ENCODE measurements at places on chromosomes 16 and 17. TPM values are rescaled to one million over a fixed set of nuclear protein-coding genes. Genes with fewer than 3 reads are reported as not detected.
A peak's percentile ranks its signal among the peaks of the same experiment; 100 is the strongest.

The TOM1L1 gene
- total RNA-seq, result 27.9 TPM

The ENKD1 gene
- 9.5 TPM for total RNA-seq

The GRIN2C gene
- 2.2 TPM for total RNA-seq

The GRAP gene
- total RNA-seq, result 3.7 TPM

The CD300LB gene
- not detected for total RNA-seq

The GPR179 gene
- total RNA-seq, result 1.3 TPM

The ENGASE gene
- 16.5 TPM for total RNA-seq

The WDR45B gene
- 83.8 TPM for total RNA-seq

The AANAT gene
- 0.20 TPM for total RNA-seq

The ORC6 gene
- 10.5 TPM for total RNA-seq

The SLC52A1 gene
- not detected for total RNA-seq

The HCRT gene
- total RNA-seq, result not detected

The DHRS7C gene
- total RNA-seq, result not detected

The KRT36 gene
- not detected for total RNA-seq

The HOXB7 gene
- total RNA-seq, result 16.6 TPM

The NTN1 gene
- total RNA-seq, result 32.2 TPM

The GCGR gene
- 0.50 TPM for total RNA-seq

The EVPLL gene
- 0.10 TPM for total RNA-seq

DNA sequence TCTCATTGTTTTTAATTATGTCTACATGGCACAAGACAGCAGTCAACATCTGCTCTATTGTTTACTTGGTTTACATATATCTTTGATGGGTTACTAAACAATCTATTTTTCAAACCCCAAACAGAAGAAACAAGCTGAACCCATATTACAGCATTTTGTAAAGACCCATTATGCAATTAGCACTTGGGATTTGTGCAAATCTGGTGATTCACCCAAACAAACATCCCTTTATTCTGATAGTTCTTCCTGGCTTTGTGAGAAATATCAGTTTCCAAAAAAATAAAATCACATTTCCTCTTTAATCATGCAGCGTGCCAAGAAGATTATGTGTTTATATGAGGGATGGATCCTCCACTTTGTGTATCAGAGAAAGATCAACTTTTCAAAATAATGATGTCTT lies 16.8 kb upstream of the RBFOX1 start:
- DNase-seq, result no peak

- DNase-seq, result no peak
Measured at GRCh38 chr16:85041219-85042166, 13.9 kb downstream of the KIAA0513 start.

DNA sequence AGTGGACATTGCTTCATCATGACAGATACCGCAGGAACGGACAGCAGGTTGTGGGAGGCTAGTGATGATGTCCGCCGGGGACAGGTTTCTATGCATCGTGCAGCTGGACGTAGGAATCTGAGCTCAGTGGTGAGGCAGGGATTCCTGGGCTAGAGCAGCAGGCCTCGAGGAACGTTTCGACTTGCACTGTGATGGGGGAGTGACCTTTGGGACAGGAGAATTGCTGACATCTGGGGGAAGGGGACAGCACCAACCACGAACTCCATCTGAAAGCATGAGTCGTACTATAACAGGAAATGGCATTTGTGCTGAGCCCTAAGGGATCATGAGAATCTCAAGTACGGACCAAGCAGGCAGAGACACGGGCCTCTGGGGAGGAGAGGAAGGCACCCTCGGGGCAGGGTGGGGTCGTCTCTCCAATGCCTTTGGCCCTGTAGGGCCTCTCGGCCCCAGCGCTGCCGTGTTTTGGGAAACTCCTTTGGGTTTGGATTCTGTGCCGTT lies 65.8 kb upstream of the ENDOV start:
- no peak for DNase-seq

GRCh38 chr17:75109407-75110233 lies at the start of gene ARMC7:
Gene ARMC7 (plus strand): TSS chr17:75109969. CDS start chr17:75110289, 320 bp downstream.
- peak; percentile 95 for DNase-seq

- no peak for DNase-seq
Measured at GRCh38 chr16:89733792-89734191, 12.5 kb downstream of the ZNF276 start.

- no peak for DNase-seq
Measured at GRCh38 chr16:27531186-27531585, 18.5 kb downstream of the GTF3C1 start.

- DNase-seq, result no peak
Measured at GRCh38 chr17:78774956-78775571, 7.0 kb downstream of the CYTH1 start.

DNA sequence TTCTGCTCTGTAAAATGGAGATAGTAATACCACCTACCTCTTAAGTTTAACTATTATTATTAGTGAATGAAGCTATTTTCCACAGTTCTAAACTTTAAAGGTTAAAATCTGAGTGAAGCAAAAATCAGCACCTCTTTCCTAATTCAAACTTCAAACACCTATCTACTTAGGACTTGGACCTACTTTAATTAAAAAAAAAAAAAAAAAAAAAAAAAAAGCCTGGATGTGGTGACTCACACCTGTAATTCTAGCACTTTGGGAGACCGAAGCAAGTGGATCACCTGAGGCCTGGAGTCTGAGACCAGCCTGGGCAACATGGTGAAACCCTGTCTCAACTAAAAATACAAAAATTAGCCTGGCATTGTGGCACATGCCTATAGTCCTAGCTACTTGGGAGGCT lies 5.0 kb upstream of the KANSL1 start:
- DNase-seq, result no peak

- DNase-seq, result no peak
Measured at GRCh38 chr17:41695954-41696757, 7.5 kb downstream of the EIF1 start.

GRCh38 chr17:50967795-50968194 lies 101.6 kb upstream of the TOB1 start:
- no peak for DNase-seq

DNA sequence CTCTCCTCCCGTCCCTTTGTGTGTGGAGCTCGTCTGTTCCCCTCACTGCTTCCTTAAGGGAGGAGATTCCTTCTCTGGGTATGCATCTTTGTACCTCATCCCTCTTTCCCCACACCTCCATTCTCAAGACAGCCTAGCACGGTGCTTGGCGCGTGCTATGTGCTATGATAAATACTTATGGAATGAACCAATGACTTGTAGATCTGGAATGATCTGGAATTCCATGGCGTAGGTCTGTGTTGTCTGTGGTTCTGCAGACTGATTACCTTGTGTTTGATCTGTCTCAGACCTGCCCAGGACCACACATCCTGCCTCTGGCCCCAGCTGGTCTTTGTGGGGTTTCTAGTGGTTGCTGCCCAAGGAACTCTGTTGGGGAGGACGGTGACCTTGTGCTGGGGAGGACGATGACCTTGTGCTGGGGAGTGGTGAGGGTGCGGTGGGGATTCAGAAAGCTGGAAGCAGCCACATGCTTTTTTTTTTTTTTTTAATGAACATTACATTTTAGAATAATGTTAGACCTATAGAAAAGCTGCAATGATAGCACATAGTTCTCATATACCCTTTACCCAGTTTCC lies 33.5 kb upstream of the ETV4 start:
- DNase-seq, result no peak

DNA sequence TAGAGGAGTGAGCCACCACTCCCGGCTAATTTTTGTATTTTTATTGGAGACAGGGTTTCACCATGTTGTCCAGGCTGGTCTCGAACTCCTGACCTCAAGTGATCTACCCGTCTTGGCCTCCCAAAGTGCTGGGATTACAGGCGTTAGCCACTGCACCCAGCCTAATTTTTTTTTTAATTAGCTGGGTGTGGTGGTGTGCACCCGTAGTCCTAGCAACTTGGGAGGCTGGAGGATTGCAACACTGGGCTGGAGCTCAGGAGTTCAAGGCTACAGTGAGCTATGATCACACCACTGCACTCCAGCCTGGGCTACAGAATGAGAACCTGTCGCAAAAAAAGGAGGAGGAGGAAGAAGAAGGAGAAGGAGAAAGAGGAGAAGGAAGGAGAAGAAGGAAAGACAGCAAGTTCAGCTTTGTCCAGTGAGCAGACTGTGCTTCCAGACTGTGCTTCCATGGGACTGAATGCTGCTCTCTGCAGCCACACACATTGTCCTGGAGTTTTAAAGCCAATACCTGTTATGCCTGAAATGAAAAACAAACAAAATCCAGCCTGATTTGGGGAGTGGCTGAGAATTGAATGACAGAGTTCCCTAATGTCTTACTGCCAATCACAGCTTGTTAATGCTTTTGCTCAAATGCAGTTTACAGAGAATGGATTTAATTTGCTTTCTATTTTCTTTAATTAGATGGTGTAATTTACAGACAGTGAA lies 2.8 kb upstream of the TNFRSF13B start:
- no peak for DNase-seq

- DNase-seq, result no peak
Measured at GRCh38 chr16:27851586-27851985, 211.9 kb downstream of the GSG1L start.

DNA sequence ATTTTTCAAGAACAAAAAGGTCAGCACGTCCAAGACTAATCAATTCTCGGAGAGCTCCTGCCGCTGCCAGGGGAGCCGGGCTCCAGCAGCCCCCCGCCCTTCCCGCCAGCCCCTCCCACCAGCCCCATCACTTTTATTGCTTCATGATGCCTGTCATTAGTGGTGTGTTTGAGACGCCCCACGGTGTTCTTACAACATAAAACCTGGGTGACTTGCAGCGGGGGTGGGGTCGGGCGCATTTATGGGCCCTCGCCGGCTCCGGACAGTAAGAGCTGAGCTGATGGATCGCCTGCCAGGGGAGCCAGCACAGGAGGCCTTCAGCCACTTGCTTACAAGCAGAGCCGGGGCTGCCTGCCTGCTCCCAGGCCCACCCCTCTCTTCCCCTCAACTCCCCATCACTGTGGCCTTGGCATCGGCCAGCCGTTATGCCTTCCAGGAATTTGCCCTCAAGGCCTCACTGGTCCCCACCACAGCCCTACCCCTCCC lies 82.9 kb upstream of the CBX4 start:
- DNase-seq, result no peak

DNA sequence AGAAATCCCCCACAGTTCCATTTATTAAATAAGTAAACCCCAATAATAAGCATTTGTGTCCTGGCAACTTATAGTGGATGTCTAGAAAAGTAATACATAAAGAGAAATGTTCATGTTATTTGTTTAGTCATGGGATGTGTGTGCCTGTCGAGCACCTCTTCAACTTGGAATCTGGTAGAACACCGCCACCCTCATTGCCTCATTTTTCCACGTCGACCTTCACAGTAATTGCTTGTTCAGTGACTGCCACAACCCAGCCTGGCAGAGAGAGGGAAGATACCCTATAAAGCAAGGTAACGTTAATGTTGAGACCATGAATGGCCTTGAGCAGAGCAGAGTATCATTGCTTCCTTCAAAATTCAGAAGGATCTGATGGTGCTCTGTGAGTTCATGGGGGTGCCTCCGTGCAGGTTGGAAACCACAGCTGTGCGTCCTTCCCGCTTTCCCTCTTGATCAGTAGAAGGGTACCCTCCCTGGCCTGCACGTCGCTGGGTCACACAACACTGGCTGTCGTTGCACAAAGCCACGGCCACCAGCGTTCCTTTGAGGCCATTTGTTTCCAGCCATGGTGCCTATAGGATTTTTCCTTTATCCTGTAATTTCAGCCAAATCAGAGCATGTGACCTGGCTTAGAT lies 3.7 kb upstream of the DNASE1 start:
- no peak for DNase-seq

DNA sequence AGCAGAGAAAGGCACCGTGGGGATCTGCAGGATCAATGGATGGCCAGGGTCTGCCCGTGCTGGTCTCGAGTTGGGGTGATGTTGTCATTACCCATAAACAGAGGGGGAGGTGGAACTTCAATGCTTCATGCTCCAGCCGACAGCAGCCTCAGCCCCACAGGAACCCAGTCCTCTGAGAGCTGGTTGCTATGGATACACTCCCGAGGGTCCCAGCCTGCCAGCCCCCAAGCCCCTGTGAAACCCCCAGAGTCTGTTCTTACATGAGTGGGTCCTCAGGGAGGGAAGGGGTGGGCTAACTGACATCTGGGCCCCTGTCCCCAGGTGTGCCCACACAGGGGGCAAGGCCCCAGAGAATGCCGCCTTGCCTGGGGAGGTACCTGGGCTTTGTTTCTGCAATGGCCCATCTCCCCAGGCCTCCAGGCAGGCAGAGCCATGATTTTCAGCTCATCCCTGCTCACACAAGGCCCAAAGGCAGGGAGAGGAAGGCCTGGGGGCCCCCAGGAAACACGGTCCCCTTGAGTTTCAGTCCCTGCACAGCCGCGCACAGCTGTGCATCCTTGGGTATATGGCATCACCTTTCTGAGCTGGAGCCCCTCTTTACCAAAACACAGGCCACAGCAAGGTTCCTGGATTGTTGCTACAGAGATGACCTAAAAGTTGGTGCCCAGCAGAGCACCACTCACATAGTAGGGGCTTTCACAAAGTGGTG lies 223.7 kb downstream of the ZNF423 start:
- DNase-seq, result no peak

DNA sequence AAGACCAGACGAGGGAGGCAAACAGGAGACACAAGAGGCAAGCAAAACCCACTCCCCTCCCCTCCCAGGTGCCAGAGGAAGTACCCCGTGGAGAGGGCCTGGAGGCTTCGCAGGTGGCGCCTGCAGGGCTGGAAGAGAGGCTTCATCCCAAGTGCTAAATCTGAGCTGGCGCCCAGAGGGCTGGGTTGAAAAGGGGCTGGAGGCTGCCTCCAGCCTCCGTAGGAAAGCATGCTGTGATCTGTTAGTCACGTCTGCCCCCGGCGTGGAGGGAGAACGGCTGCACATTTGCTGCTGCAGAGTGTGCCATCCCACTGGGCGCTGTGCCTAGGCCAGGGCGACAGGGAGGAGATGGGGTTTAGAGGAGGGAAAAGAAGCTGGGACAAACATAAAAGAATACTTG lies 16.9 kb downstream of the RPH3AL start:
- no peak for DNase-seq

DNA sequence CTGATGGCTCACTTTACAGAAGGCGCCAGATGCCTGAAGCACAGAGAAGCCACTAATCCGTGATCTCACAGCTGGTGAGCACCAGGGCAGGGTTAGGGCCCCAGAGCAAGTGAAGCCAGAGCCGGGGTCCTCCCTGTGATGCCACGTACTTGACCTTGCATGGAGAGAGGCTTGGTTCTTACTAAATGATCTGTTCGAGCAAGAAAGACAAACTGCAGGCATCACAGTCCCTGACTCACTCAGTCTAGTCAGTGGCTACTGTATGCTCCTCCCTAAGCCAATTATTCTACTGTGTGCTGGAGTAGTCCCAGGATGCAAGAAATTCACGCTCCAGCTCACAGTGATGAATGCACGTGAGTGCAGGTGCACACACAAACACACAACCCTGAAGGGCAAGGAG lies 55.4 kb downstream of the SDK2 start:
- no peak for DNase-seq

Measured in spinal cord (tissue), 10 donors.